Astrocyte of the spinal cord (primary cell): ENCODE measurements at places on chromosomes 5 and 9.

DNA sequence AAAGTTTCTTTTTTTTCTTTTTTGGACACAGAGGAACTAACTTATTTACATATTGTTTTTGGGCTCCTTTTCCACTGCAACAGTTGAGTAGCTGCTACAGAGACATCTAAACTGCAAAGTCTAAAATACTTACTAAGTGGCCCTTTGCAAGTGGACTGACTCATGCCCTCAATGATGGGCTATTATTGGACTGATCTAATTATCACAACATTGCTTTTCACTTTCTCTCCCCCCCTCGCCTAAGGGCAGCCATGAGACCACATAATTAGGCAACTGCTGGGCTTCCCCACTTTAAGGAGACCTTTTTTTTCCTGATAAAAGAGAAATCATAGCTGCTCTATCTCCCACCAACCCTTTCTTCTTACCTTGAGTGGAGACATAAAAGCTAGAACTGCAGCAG, 47.0 kb downstream of the PLK2 start:
- no peak for DNase-seq

DNA sequence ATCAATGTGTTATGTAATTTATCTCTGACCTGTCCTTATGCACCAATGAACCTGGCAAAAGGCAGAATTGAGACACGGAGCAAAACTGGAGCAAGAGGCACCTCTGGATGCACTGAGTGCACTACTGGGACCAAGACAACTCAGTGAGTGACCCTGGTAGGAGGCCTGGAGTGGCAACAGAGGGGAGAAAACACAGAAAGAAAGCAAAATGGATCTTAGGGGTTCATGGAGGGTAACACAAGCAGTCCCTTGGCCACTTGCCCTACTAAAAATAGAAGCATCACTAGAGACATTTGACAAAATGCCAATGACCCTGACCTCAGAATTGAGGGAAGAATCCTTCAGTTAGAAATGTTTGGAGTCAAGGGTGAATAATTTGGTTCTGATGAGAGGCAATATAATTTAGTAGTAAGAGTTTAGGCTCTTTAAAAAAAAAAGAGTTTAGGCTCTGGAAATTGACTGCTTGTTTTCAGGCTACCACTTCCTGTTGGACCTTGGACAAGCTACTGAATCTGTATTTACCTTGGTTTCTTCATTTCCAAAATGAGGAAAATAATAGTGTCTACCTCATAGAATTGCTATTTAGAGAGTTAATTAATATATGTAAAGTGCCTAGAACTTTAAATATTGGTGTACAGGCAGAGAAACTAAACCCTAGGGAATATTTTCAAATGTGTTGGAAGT, 234.9 kb upstream of the TARS1 start:
- no peak for DNase-seq

DNA sequence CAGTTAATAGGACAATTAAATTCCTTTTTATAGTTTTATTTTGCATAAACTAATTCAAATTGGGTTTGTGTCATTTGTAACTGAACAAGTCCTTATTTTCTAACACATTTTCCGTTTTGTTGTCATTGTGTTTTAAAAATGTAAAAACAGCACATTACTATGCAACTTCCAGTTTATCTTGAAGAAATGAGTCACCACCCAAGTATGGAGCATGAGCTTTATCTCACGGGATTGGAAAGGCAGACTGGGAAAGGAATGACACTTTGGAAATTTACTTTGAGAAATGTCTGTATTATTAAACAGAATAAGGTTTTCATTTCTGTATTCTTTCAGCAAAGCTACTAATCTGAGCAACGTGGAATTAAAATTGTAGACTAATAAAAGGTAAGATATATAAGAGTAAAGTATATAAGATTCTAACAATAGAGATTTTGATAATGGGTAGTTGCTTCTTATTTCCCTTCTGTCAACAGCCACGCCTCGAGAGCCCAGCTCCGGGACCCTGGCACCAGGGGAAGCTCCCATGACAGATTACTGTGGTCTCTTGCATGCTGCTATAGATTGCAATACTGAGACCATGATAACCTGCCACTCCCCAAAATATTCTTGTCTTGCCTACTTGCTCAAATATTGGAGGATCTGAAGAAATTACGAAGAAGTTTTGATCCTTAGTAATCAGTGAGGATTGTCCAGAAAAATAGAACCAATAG, 433.1 kb downstream of the CHSY3 start:
- DNase-seq = peak; percentile 65

- no peak for DNase-seq
These were observed 330.4 kb upstream of the KLF4 start for GRCh38 chr9:107819772-107820565.

- no peak for DNase-seq
These were observed 766 bp upstream of the LRRC26 start for GRCh38 chr9:137170486-137171148.

- no peak for DNase-seq
These were observed 175.5 kb downstream of the NXNL2 start for GRCh38 chr9:88710449-88710848.

GRCh38 chr5:143052967-143053682, 282.9 kb downstream of the ARHGAP26 start:
- DNase-seq = no peak

DNA sequence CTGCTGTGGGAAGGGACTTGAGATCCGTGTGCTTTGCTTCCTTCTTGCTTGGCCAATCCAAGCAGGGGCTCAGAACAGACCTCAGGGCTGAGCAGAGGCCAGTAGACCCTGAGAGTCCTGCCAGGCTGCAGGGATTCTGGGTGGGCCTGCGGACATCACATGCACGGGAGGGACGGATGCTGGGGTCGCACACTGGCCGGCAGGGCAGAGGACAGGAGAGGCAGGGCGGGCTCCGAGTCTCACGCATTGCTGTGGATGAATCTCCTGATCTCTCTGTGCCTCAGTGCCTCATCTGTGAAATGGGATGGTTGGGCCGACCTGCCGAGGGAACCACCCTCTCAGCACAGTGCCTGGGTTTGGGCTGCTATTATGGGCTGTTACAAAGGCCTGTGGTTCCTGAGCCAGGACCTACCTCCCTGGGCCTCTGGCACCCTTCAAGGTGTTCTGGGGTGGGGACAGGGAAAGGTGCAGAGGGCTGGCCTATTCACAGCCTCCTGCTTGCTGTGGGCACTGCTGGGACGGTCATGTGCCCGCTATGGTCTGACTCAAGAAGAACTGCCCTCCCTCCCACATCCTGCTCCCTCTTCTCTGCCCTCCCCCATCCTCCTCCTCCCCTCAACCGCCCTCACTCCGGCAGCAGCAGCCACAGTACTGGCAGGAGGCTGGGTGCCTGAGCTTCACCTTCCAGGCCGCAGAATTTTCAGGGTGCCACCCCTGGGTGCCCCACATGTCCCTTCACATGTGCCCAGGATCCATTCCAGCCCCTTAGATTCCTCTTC, 43.3 kb downstream of the NCS1 start:
- DNase-seq = peak; percentile 53

GRCh38 chr5:79284846-79285245, 48.9 kb downstream of the JMY start:
- DNase-seq = no peak

DNA sequence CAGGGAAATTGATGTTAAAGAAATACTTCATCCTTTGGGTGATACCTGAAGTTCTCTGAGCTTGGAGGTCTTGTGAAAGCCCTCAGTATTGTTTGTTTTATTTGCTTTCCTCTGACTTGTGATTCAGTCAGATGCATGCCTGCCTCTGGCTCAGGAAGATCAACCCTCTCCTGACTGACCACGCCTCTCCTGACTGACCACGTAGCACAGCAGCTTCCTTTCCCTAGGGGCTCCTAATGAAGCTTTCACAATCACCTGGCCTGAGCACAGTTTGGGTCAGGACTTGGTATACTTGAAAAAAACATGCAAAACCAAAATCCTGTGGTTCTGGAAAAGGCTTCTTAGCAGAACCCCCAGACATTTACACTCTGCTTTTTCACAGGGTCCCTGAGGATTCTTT, 3.8 kb downstream of the TGFBI start:
- DNase-seq = no peak

DNA sequence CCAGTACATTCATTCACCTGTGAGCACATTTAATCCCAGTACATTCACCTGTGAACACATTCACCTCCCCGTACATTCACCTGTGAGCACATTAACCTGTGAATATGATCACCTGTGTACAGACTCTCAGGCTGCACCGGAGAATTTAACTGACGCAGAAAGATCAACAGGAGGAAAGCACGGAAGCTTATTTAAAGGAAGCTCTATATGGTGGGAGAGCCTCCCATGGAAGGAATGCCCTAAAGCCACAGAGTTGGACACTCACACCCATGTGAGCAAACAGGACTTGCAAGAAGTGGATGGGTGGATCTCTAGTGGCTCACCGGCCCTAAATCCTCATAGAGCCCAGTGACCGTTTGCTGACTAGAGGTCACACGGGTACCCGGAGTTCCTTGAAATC, 38.2 kb downstream of the TRIP13 start:
- no peak for DNase-seq

GRCh38 chr5:175709276-175709781, 51.5 kb downstream of the HRH2 start:
- no peak for DNase-seq

DNA sequence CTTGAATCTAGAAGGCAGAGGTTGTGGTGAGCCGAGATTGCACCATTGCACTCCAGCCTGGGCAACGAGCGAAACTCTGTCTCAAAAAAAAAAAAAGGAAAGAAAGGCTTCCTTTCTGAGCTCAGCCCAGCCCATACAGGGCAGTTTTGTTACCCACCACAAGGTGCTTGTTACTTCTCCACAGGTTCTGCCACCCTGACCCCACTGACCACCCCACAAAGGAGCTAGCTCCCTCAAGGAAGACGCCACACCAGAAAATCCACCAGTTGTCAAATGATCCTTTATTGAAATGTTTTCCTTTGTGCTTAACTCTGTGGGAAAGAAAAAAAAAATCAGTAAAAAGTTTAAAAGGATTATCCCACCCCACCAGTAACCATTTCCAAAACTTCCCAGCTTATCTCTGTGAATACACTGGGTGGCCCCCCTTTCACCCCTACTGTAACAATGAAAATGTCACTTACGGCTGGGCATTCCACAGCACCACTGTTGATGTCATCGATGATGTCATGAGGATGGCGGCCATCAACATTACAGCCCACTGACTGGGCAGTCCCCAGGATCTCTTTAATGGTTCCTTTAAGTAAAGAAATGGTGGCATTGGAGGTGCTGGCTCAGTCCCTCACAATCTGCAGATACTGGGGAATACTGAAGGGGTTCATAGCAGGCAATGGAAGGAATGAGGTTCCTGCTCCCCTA, 3.6 kb downstream of the RPL12 start:
- DNase-seq = peak; percentile 24

DNA sequence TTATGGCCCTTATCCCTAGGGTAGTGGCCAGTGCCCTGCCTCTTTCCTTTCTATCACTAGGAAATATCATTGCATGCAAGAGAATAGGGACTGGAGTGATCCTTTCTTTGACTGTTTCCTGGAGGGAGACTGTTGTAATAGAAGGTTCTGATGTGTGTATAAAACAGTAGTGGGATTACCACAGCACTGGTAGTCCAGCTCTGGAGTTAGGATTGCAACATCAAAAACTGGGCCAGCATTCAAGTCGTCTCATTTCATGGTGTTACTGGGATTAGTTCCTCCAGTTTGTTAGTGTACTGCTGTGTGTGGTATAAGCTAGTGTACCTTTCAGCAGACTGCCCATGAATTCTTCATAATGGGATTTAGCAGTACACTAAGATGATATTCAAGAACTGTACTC, 45.8 kb downstream of the KIAA1958 start:
- peak; percentile 35 for DNase-seq

GRCh38 chr5:178630475-178630930, 3.7 kb upstream of the CLK4 start:
- no peak for DNase-seq

DNA sequence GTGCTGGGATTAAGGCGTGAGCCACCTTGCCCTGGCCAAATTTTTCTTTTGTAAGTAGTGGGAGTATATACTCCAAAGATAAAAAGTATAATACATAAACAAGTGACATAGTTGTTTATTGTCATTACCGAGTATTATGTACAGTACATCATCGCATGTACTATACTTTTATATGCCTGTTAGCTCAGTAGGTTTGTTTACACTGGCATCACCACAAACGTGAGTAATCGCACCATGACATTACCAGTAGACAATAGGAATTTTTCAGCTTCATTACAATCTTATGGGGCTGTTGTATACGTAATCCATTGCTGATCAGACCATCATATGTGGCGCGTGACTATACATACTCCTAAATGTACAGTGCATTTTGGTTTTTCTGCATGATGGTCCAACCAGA, 9.8 kb downstream of the SECISBP2 start:
- DNase-seq = peak; percentile 25

- DNase-seq = no peak
These were observed 491.5 kb upstream of the MPDZ start for GRCh38 chr9:13770956-13771355.

DNA sequence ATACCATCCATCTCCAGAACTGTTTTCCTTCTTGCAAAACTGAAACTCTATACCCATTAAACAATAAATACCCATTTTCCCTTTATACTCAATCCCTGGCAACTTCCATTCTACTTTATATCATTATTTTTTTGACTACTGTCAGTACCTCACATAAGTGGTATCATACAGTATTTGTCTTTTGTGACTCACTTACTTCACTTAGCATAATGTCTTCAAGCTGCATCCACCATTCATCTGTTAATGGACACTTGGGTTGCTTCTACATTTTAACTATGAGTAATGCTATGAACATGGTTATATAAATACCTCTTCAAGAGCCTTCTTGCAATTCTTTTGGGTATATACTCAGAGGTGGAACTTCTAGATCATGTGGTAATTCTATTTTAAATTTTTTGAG, 11.6 kb upstream of the TYRP1 start:
- peak; percentile 52 for DNase-seq

GRCh38 chr9:134782921-134783698, 97.5 kb upstream of the FCN2 start:
- no peak for DNase-seq

DNA sequence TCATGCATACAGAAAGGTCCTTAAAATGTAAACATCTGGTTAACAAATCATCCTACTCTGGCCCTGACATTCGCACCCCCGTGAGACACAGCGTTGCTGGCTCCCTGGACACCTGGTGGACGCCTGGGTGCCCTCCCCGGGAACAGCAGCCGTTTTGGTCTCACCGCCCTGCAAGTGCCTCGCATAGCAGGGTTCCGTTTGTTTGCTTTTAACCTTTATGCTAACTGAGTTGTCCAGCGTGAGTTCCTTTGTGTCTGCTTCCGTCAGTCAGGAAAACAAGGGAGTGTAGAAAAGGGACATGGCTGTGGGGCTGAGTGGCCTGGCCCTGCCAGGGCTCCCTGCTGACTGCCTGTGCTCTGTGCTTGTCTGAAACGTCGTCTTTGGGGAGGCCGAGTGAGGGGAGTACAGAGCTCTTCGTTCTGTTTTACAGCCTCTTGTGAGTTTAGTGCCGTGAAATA, 91.8 kb upstream of the CACNA1B start:
- no peak for DNase-seq

DNA sequence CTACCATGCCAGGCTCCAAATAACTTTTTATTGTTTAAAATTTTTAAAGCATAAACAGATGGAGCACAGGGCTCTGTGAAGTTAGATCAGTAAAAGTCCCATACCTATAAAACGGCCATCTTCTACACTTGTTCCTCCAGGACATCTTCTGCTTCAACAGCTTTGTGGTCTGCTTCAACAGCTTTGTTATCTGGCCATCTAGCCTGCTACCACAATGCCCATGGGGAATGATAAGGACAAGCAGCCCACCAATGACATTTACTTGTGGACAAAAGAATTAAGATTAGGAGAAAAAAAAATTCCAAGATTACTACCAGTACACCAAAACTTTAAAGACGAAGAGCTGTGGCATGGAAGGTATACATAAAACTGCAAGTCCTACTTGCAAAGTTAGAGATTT, 2.2 kb upstream of the VPS13A start:
- DNase-seq = no peak
